ENCODE measurements at places on chromosomes 13 and 19.

DNA sequence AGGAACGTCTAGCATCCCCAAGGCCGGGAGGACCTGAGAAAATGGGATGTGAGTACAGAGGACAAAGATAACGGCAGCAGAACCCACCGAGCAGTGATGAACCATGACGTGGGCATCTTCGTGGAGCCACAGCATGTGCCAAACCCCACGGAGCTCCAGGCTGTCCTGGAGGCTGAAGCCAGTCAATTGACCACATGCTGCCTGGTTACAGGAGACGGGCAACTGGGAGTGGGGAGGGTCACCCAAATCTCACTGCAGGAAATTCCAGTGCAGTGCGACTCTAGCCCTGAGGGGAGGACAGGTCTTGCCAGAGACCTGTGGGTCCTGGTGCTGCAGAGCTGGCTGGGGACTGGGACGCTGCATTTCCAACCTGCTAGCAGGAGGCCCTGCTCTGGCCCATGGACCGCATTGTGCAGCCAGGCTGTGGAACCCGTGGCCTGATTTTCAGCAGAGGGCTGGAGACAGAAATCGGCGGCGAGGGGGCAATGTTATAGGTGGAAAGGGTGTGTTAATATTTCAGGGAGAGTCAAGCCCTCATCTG, 3.2 kb upstream of the GRTP1 start:
- no peak overlapping the region for H3K27ac ChIP-seq
- H3K27me3 ChIP-seq: no peaks in the 10 kb centered on the region
- peak; percentile 57 for DNase-seq
- H3K36me3 ChIP-seq: no peaks in the 10 kb centered on the region
- no peak overlapping the region for H3K4me3 ChIP-seq

DNA sequence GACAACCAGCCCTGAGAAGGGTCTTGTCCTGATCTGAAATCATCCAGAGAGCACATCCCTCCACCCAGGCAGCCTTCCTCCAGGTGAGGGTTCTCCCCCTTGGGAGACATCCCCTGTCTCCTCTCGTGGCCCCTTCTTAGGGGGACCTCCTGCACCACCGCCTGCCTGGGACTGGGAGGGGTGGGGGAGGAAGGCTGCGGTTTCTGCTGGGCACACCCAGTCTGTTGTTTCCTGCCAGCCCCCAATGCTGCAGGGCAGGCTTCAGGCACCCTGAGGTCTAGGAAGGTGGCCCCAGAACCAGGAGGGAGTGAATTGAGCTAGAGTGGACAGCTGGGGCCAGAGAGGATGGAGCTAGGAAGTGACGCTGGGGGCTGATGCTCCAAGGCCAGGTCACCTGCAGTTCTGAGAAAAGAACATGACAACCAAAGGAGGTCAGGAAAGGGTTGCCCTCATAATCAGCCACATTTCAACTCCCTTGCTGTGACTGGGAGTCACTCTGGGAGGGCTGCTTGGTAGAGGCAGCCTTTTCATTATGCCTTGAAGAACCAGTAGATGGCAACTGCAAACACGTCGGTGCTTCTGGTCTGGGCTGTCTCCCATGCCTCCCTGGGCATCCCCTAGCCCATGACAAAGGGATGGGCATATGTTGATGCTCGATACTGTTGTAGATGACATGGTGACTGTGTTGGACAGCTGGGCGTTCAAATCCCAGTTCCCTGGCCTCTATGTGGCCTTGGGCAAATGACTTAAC, 1.4 kb downstream of the ARHGEF18 start:
- H3K36me3 ChIP-seq: no peaks in the 10 kb centered on the region
- no peak overlapping the region for H3K4me3 ChIP-seq
- no peak overlapping the region for H3K27ac ChIP-seq
- DNase-seq: no peak

DNA sequence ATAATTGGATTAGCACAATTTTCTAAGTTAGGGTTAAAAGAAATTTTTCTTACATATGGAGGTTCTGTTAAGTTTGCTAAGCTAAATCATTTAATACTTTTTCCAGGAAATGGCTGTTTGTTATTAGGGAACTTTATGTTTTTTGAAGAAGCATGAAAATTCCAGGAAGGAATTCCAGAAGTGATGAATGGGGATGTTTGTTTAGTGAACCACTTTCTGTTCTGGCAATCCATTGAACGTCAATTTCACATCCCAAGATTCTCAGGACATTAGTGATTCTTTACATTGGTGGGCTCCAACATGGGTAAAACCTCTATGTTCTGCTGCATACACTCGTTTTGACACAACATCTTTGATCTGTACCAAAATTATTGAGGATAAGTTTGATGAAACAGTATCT, 534.4 kb downstream of the IRS2 start:
- no peaks in the 10 kb centered on the region for H3K27me3 ChIP-seq
- H3K4me1 ChIP-seq: no peaks in the 10 kb centered on the region
- H3K36me3 ChIP-seq: no peaks in the 10 kb centered on the region
- DNase-seq: no peak
- H3K4me3 ChIP-seq: no peak overlapping the region
- H3K27ac ChIP-seq: no peak overlapping the region

DNA sequence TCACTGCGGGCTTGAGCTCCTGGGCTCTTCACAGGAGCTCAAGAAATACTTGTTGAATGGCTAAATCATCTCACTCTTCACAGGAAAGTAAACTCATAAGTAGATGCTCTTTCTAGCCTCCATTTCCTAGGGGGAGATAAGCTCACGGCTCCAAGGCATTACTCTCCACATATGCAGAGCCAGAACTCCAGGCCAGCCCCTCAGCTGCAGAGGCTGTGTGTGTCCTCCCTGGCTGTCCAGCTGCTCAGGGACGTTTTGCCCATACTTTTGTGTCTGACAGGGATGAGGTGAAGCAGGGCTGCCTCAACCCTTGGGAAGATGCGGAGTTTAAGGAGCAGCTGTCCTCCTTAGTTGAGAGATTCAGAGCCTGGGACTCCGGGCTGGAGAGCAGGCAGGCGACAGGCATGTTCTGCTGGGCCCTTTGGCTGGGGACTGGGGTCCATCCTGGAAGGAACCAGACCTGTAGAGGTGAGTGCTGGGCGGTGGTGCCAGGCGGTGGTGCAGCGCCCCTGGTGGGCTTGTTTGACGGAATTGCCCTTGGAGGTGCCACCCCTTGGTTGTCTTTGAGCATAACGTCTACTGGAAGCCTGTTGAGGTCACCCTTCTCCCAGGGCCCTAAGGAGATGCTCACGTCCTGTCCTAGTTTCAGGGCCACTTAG, 20.5 kb upstream of the SLC15A1 start:
- H3K36me3 ChIP-seq: no peaks in the 10 kb centered on the region
- H3K4me1 ChIP-seq: no peaks in the 10 kb centered on the region
- H3K27me3 ChIP-seq: no peaks in the 10 kb centered on the region
- H3K27ac ChIP-seq: no peak overlapping the region
- no peak for DNase-seq
- H3K4me3 ChIP-seq: no peak overlapping the region

- peaks cover 21% of the 10 kb centered on the region for H3K4me1 ChIP-seq
- DNase-seq: no peak
- H3K36me3 ChIP-seq: peaks cover 21% of the 10 kb centered on the region
- peak overlapping the region; percentile 91 for H3K27ac ChIP-seq
Measured at GRCh38 chr13:36998624-36999041, 507 bp downstream of the ALG5 start.
